IMR-90 (cell line): ENCODE measurements at places on chromosomes 11 and 22. TPM values are rescaled to one million over a fixed set of nuclear protein-coding genes. Genes with fewer than 3 reads are reported as not detected.
A peak's percentile ranks its signal among the peaks of the same experiment; 100 is the strongest.

The NLRP6 gene
- not detected in 2 replicates for polyA plus RNA-seq

The MS4A12 gene
- polyA plus RNA-seq = not detected in 2 replicates

DNA sequence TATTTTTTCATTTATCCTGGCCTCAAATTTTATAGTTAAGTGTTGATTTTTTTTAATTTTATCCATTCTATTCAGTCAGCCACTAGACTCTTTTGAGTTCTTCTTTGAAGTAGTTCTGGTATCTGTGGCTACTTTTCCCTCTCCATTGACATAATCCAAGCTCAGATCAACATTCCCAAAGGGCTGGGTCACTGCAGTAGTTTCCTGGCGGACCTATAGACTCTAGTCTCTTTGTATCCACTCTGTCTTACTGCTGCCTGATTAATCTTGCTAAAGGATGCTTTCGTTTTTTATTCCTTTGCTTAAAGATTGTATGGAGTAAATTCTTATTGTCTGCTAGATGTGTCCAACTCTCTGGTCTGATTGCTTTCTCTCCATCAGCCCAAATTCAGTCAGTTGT is 87.6 kb downstream of the UVRAG start:
- DNase-seq = no peak

GRCh38 chr22:46242076-46242475 is 8.0 kb downstream of the CDPF1 start:
- no peak for DNase-seq

DNA sequence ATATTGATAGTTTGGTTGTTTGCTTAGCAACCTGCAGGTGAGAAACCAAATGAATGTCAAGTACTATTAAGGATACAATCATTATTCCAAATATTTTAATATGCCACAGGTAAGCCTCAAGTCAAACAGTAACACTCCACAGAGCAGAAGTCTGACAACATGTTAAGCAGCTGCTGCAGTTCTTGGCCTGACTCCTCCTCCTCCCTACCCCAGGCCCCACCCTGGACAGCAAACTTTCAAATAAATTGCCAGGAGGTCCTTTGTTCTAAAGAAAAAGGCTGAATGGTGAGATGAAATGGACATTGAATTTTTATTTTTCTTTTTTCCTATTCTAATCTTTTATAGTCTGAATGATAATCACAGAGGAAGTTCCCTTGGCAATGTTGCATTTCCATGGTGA is 260.0 kb upstream of the POU2AF2 start:
- no peak for DNase-seq

GRCh38 chr11:122627745-122628144 is 27.8 kb upstream of the UBASH3B start:
- DNase-seq = peak; percentile 7

- peak; percentile 3 for DNase-seq
Observed at GRCh38 chr11:133978794-133979193, 22.0 kb upstream of the IGSF9B start.

The SMCO4 gene
- 17.7 and 21.8 TPM in 2 replicates for polyA plus RNA-seq

DNA sequence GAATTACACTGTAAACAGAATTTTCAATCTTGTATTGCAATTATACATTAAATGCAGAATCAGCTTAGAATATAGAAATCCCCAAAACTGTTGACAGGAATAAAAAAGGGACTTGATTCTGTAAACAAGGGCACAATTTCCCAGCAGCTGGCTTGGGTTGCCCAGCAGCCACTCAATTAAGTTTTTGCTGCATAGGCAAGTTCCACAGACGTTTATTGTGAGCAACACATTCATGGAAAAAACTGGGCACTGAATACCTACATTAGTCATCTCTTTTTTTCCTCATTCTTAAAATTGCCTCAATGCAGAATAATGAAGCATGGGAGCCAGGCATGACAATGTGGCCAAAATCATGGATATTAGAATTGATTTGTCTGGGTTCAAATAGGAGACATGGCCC is 421.8 kb upstream of the ANO5 start:
- DNase-seq = no peak

The CALCA gene
- not detected in 2 replicates for polyA plus RNA-seq

DNA sequence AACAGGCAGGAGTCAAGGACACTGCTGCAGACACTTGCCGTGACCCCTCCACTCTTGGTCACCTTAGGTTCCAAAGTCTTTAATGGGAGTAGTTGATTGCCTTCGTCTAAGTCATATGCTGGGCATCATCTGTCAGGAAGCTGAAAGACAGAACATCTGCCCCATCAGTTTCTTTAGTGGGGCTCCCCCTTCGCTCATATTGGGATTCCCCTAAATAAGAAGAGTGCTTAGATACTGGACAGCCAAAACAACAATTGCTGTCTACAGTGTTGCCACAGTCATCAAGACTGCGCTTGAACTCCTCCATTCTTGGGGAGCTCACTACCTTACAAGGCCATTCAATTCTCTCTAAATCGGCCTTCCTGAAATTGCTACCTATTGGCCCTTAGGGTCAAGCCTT is 58.5 kb downstream of the UBASH3B start:
- DNase-seq = no peak

The RNF169 gene
- 3.0 and 3.6 TPM in 2 replicates for polyA plus RNA-seq

The FGF19 gene
- not detected in 2 replicates for polyA plus RNA-seq

- DNase-seq = no peak
Observed at GRCh38 chr11:114179234-114179941, 116.8 kb upstream of the NNMT start.

DNA sequence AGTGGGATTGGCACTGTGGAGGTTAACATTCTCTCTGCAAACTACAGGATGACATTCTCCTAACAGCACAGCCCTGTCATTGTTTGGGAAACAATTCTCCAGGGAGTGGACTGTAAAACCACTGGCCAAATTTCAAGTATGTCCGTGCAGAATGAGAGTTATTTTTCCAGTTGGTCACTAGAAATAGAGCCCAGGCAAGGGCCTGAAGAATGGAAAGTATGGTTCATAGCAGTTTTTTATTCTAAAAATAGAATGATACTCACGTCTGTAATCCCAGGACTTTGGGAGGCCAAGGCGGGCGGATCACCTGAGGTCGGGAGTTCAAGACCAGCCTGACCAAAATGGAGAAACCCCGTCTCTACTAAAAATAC is 39.0 kb upstream of the CD44 start:
- DNase-seq = peak; percentile 71

- DNase-seq = no peak
Observed at GRCh38 chr11:119780222-119780953, 51.4 kb upstream of the NECTIN1 start.

GRCh38 chr11:128415539-128415938 is 171.8 kb downstream of the ETS1 start:
- peak; percentile 84 for DNase-seq

DNA sequence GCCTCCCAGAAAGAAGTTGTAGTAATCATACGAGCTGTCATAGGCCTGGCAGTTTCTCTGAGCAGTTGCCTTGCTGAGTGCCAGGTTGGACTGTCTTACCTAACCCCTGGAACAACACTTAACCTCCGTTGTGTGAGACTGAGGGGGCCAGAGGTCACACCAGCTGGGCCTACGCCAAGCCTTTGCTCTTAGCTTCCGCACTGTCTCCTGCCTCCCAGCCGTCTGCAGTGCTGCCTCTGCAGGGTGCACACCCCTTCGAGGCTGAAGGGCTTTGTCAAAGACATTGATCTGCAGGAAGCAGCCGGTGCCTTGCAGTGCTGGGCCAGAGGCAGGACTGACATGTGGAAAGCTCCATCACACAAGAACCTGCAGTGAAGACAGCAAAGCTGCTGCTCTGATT is 16.7 kb downstream of the TAB1 start:
- DNase-seq = no peak

The GRAP2 gene
- 0.32 TPM in 1 of 2 replicates, not detected in the other for polyA plus RNA-seq

DNA sequence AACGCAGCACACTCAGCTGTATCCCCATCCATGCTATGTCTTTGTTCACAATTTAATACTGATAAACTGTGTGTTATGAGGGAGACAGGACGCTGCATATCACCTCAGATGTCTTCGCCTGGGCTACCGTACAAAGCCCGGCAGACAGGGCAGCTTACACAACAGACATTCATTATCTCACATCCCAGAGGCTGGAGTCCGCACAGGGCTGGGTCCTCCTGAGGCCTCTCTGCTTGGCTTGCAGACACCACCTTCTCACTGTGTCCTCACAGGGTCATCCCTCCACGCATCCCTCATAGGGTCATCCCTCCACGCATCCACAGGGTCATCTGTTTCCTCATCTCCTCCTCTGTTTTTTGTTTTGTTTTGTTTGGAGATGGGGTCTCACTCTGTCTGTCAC is 61.2 kb downstream of the SHANK2 start:
- DNase-seq = no peak

The NCAM1 gene
- polyA plus RNA-seq = 0.09 TPM in 1 of 2 replicates, not detected in the other

GRCh38 chr11:46389450-46390330 is 1.9 kb downstream of the CHRM4 start:
- peak; percentile 46 for DNase-seq

- DNase-seq = no peak
Observed at GRCh38 chr22:46810856-46811786, 48.7 kb downstream of the TBC1D22A start.

DNA sequence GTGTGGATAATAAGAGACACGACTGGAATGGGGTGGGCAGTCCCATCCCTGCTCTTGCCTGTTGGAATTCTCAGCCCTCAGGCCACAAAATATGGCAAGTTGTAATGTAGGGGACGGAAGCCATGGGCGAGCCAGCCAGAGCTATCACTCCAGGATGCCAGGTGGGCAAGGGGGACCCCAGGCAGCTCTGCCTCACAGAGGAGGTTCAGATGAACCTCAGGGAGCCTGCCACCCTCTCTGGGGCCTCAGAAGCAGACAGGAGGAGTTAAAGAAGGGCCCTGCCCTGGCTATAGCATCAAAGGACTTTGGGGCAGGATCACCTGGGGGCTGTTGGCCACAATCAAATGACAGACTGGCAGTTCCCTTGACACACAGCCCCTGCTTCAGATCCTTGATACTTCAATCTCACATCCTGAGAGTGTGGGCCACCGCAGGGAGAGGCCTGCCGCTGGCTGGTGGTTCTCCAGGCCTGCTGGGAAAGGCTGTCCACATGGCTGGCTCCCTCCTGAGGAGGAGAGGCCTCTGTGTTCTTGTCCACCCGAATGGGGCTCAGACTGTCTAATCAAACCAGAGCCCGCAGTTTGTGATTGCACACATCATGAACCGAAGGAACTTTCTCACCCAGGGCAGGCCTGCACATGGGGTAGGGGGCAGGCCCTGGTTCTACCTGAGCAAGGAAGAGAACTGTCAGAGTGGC is 31.4 kb downstream of the IGLL1 start:
- DNase-seq = no peak

The KREMEN1 gene
- 4.6 and 5.1 TPM in 2 replicates for polyA plus RNA-seq

The APOA1 gene
- 0.89 and 0.98 TPM in 2 replicates for polyA plus RNA-seq

DNA sequence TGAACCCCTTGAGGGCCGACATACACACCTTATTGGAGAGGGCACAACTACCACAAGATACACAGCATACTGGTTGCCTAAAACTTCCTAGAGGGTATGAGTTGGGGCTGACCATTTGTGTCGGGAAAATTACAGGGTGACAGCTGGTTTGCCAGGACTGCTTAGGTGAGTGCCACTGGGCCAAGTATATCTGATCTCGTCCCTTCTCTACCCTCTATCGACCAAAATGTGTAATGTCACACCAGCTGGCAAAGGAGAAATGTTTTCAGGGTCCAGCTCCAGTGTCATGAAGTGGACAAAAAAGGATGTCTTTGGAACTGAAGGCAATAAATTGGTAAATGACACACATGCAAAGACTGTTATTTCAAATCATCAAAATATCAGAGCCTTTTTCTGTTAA is 126.1 kb downstream of the PGR start:
- no peak for DNase-seq

DNA sequence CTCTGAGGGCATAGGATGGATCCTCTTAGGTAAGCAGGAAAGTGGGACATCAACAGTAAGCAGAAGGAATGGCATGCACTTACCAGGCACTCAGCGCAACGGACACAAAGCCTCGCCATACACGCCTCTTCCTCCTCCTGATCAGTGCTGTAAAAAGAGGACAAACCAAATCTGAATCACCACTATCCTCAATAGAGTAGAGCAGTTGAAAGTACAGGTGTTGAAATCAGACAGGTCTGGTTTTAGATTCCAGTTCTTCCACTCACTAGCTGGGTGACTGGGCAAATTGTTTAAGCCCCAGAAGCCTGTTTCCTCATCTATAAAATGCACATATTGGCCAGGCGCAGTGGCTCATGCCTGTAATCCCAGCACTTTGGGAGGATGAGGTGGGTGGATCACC is 8.6 kb upstream of the JAML start:
- no peak for DNase-seq
